ENCODE measurements at places on chromosomes 16 and 17.

DNA sequence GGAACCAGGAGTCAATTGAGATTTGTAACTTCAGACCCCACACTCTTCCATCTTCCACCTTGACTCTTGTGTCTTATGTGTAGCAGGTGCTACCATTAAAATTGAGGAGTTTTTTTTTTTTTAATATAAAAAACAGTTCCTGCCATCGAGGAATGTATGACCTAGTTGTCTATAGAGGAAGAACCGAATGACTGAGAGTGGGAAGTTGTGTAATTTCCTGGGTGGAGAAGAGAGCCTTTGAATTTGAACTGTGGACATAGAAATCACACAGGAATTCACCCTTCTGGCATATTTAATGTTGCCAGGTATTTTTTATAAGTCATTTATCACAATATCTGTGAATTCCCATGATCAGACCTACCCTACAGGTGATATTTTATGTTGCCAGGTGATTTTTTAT is 22.0 kb downstream of the SP2 start:
- no peak for DNase-seq

DNA sequence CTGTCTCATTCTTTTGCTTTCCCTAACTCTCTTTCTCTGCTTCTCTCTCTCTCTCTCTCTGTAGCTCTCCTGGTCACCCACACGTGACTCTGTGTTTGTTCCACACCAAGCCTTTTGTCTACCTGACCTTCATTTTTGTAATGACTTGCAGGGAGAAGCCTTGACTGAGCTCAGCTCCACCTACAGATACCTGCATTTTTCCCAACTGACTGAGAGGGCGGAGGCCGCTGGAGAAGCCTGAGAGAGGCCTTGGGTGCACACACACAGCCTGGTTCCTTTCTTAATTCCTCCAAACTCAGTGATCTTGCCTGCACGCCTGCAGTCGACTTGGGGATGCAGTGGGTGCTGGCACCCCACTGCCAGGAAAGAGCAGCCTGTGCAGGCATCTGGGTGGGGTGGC is 68.8 kb downstream of the LYRM1 start:
- no peak for DNase-seq

DNA sequence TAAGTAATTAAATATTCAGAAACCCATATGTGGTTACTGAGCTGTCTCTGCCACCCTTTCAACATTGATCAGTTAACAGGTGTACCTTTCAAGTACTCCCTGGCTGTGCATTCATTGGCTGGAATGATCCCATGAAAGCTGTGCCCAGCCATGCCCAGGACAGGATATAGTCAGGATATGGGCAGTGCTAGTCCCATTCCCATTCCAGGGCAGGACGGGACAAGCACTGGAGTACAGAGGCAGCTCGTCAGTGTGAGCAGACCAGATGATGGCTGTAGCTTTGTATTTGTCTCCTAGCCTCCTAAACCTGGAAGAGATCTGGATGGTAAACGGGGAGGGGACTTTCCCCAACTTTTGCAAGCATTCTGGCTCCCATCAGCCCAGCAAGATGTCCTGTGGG is 22.5 kb downstream of the HEATR3 start:
- no peak for DNase-seq

GRCh38 chr17:21275047-21275578 is 9.4 kb upstream of the MAP2K3 start:
- DNase-seq: no peak

- DNase-seq: no peak
Measured at GRCh38 chr16:521381-522210, 5.9 kb upstream of the CAPN15 start.

DNA sequence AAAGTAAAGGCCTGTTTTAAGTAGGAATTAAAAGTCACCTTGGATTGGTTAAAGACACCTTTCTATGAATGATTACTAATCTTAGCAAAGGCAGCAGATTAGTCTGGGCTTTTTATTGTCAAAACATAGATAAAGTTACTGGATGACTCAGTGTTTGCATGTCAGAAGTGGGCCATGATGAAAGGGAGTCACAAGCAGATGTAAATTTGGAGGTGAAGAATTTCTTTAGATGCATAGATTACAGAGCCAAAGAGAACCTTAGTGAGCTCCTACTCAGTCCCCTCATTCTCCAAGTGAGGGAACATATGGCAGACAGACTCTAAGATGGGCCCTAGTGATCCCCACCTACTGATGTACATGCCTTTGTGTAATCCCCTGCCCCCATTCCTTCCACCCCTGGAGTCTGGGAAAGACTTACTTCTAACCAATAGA is 124.5 kb downstream of the HS3ST3A1 start:
- DNase-seq: no peak

DNA sequence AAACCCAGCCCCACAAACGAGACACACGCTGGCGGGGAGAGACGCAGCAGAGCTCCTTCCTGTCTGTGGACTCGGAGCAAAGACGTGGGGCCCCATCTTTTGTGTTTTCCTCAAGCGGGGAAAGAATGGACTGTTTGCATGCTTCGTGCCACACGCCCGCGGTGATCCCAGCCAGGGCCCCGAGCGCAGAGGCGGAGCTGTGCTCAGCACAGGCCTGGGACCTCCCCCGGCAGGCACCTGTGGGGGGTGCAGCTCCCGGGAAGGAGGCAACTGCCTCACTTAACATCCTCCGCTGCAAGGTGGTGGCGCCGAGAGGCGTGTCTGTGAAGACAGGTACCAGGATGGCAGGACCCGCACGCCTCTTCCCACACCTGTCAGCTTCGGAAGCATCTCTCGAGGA is 19.1 kb downstream of the TRARG1 start:
- no peak for DNase-seq

GRCh38 chr17:36923814-36924221 is 13.5 kb upstream of the LHX1 start:
- no peak for DNase-seq

DNA sequence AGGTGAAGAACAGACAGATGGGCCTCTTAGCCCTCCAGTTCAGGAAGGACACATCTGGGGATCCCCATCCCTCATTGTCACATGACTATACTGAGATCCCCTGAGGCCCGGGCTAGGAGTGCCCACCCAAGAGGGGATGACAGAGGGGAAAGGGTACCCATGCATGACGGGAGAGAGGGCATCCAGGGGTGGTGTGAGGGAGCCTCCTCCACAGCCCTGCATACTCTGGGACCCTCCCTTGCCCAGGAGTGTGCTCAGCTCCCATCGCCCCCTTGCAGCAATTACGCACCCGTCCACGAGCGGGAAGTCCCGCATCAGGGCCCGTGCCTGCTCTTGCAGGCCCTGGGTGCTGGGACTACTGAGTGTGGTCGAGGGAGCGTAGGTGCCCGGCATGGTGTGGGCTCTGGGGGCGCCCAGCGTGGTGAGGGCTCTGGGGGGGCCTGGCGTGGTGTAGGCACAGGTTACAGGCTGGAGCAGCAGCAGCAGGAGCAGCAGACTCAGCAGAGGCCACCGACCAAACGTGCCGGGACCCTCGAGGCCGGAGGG is 6.5 kb downstream of the DPEP2 start:
- DNase-seq: no peak

DNA sequence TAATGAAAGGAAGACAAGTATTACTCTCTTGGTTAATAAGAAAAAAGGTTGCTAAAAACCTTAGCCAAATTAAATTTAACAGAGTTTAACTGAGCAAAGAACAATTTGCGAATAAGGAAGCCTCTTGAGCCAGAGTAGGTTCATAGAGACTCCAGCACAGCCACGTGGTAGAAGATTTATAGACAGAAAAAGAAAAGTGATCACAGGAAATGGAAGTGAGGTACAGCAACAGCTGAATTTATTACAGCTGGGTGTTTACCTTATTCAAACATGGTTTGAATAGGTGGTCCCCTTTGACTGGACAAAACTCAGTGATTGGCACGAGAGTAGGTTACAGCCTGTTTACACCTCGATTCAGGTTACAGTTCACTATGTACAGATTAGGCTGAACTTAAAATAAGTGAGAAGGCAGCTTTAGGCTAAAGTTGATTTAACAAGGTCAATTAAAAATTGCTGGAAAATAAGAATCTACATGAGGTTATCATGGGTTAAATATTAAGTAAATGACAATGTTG is 3.3 kb upstream of the CCL15 start:
- no peak for DNase-seq

- no peak for DNase-seq
Measured at GRCh38 chr17:10757067-10757466, 27.2 kb upstream of the TMEM220 start.

- no peak for DNase-seq
Measured at GRCh38 chr17:59487161-59487873, 78.1 kb upstream of the DHX40 start.

DNA sequence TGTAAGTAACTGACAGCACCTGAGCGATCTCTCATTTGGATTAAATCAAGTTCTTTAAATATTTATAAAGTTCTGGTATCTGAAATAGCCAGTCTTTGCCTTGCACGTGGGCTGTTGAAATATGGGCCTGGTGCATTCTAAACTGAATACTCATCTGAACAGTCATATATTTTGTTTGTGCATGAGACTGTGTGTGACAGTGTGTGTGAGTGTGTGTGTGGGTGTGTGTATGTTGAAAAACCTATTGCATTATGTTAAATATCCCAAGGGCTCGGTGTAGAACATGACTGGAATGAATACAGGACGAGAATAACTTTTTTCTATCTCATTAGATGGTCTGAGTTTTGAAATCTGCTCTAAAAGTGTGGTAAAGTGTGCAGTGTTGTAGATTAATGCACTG is 82.4 kb upstream of the TOX3 start:
- DNase-seq: no peak

GRCh38 chr17:41496803-41497484 is 7.2 kb upstream of the KRT36 start:
- peak; percentile 74 for DNase-seq

DNA sequence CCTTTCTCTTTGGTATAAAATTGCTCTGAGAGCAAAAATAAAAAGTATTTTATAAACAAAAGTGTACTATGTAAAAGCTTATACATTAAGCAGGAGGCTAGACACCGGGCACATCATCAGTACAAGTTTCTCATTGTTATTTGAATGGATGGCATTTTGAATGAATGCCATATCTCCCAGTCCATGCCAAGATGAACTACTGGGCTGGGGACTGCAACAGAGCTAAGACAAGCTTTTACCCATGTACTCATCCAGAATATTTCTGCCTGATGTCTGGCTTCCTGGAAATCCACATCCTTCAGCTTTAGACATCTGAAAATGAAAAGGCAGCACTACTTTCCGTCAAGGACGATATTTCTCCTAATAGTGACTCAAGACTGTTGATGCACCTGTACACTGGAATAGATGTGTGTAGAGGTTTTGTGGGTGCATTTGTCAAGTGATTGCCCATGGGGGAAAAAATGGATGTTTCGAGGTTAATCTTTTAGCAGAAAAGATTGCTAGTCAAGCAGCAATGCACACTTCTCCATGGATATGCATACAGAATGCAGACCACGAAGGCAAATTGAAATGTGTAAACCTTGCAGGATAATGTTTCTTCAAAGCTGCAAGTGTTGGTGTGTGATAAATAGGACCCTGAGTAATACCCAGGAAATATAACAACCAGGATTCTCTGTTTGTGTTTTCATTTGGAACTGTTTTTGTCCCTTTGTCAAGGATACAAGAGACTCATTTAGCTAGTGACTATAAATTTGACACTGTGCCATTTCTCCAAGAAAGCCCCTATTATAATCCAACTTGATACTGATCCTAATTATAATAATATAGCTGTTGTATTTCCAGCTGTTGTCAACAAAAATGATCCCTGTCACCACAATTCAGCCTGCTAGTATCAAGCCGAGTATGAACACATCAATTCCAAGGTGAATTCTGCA is 173.8 kb downstream of the CDH8 start:
- no peak for DNase-seq
